H1 (cell line): ENCODE measurements at places on chromosomes 5 and 9.

DNA sequence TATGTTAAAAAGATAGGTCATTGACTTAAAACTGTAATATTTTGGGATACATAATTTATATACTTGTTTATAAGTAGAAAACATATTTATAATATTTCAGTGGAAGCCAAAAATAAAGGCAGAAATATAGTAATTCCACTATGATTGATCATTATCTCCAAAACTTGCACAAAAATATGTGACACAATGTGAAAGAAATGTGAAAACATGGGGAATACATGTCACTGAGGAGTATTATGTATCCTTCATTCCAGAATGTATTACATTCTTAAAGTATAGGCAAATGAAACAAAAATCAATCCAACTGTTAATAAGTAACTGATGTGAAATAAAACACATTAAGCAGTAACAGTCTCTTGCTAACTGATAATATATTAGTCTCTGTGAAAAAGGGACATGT is 236.7 kb downstream of the CDH18 start:
- DNase-seq = no peak

DNA sequence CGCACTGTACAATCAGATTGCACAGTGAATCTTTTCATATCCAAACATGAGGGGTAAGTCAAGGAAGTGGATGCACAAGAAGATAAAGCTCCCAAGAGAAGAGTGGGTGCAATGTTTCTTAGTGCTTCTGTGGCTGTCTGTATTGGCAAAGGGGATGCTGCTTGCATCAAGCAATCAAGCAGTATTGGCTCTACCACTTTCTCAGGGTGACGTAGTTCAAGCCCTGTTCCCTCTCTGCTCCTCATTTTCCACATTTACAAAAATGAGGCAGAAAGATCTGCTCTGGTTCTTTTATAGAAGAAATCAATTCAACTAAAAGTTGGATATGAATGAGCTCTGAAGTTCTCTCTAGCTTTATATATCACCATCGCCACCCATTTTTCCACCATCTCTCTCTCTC is 2.3 kb downstream of the TNFSF8 start:
- DNase-seq = no peak

GRCh38 chr9:89594811-89595550 is 9.8 kb upstream of the GADD45G start:
- DNase-seq = no peak

DNA sequence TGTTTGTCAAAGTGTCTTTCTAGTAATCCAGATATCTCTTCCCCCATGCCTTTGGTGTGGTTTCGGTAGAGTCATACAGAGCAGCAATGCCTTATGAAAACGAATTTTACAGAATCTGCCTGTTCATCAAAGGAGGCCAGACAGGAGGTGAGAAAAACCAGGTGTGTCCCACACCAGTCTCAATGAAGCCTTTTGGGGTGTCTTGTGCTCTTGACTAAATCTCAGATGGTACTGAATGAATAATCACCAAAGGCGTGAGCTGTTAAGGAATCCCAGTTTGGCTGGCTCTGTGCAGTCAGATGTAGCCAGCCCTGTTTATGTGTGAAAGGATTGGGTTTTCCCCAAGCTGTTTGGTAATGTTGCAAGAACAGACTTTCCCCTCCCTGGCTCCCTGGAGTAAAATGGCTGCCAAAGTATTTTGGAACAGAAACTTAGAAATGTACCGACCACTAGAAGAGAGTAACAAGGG is 70.8 kb upstream of the CDKN2B start:
- no peak for DNase-seq

DNA sequence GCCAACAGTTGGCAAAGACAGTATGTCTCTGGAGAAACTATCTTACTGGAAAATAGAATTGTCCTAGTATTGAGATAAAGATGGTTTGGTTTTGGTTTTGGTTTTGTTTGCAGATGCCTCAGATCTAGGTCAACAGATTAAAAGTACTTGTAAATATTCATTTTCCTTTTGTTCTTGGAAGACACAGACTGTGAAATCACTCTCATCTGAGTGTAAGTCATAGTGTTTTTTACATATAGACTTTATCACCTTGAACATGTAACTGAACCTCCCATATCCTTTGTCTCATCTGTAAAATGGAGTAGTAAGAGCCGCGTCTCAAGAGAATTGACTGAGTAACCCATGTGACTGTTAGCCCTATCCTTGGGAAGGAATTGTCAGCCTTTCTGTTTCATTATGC is 34.3 kb downstream of the MAP3K1 start:
- no peak for DNase-seq

- DNase-seq = peak; percentile 74
Measured at GRCh38 chr5:35229076-35230037, 930 bp downstream of the PRLR start.

DNA sequence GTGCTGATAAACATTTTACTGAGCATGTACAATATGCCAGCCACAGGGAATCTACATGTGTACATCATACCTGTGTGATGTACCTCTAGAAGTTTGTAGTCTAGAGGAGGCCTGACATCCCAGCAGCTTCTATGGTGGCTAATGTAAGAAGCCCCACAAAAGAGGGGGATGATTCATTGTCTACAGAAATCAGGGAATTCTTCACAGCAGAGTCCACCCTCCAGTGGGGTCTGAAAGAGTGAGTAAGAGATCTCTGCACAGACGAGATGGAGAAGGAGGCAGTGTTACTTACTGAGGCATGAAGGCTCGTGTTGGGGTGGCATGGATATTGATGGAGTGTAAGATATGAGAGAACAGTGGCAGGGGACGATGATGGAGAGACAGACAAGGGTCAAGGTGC is 103.0 kb downstream of the NTRK2 start:
- DNase-seq = no peak

GRCh38 chr5:98637557-98637956 is 135.9 kb upstream of the RGMB start:
- no peak for DNase-seq

DNA sequence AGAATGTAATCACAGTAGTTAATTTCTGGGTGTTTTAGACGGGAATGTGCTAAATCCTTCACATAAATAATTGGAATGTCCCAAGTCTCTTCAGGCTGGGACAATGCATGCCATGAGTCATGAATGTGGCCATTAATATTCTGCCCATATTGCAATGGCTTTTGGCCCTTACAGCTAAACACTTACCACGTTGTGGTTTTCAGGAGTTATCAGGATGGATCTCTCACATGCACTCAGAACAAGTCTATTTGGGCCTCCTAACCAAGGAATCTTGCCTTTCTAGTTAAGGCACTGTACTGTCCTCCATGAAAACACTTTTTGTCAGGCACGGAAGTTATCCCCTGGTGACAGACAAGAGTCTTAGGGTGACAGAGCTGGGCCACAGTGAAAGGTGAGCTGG is 32.7 kb downstream of the PKD2L2 start:
- DNase-seq = no peak

- DNase-seq = no peak
Measured at GRCh38 chr9:10265153-10265631, 347.6 kb downstream of the PTPRD start.

DNA sequence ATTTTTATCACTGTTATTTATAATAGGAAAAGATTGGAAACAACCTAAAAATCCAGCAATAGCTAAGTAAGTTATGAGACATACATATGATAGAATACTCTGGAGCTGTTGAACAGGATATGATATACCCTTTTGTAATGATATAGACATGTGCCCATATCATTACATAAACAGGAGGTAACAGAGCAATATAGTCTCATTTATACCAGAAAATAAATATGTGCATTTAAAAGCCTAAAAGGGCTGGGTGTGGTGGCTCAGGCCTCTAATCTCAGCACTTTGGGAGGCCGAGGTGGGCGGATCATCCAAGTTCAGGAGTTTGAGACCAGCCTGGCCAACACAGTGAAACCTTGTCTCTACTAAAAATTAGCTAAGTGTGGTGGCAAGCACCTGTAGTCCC is 2.3 kb upstream of the FABP6 start:
- DNase-seq = no peak

GRCh38 chr5:179893958-179894895 is 13.5 kb downstream of the TBC1D9B start:
- DNase-seq = no peak

DNA sequence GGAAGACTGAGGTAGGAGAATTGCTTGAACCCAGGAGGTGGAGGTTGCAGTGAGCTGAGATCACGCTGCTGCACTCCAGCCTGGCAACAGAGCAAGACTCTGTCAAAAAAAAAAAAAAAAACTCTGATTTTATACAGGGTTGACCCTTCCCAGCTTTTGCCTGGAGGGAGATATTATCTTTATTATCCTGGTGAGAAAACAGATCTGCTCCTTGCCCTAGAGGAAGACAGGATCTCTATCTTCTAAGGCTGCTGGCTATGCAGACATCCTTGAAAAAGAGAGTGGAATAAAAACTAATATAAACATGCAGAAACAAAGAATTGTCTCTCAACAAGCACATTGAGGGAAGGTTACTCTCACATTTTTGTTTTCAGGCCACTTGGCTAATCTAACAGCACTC is 1503.4 kb upstream of the WWC1 start:
- no peak for DNase-seq

GRCh38 chr9:74125941-74126340 is 371.2 kb upstream of the RORB start:
- DNase-seq = no peak

- DNase-seq = no peak
Measured at GRCh38 chr9:112233769-112234168, 58.7 kb upstream of the SUSD1 start.

GRCh38 chr5:107513337-107514085 is 157.2 kb downstream of the EFNA5 start:
- DNase-seq = no peak

- no peak for DNase-seq
Measured at GRCh38 chr5:142661957-142662356, 23.9 kb downstream of the FGF1 start.

DNA sequence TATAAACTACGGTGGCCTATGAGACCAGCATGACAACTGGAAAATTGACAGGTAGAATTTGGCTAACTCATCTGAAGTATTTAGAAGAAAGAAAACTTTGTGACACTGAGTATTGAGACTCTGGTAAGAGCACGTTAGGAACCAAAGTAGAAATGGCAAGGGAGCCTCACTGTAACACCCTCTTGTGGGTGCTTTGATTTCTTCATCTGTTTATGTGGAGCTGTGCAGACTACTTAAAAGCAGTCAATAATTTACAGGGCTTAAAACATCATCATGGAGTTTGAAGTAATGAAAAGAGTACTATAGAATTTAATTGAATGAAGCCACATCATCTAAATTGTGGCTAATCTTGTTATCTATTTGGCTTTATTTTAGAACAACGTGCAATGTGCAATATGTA is 414.2 kb downstream of the CCDC171 start:
- DNase-seq = no peak

GRCh38 chr5:78731884-78732283 is 83.3 kb upstream of the LHFPL2 start:
- no peak for DNase-seq

- DNase-seq = no peak
Measured at GRCh38 chr5:5950658-5951057, 427.7 kb downstream of the MED10 start.
